ENCODE measurements at places on chromosomes 7 and 10.

DNA sequence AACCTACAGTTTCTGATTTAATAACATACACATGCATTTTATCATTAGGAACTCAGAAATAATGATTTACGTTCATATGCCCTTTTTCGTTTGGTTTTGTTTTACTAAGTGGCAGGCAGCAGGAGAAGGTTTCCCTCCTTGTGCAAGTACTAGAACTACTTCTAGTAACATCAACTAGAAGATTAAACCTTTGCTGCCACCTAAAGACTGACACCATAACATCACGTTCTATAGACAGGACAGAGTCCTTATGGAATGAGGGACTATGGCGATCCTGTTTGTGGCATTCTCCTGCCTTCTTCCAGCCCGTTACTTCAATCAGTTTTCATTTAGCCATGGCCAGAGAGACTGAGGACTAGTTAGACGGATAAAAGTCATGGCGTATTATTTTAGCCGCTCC is 53.2 kb downstream of the GAD2 start:
- DNase-seq, result no peak

DNA sequence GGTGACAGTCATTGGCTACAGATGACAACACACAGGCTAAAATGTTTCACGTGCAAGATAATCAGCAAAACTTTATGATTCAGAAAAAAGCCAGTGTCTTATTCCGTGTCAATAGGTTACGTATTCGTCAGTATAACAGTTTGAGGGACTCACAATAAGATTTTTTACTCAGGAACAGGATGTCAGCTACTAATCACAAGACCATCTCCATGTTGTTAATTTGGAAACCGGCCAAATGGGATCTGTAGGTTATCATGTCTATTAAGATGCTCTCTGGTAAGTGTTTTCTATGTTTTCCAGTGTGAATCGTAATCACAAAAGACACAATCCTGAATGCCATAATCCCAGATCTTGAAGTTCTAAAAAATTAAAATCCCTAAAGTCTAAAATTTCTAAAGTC is 197.3 kb downstream of the ETV1 start:
- no peak for DNase-seq

DNA sequence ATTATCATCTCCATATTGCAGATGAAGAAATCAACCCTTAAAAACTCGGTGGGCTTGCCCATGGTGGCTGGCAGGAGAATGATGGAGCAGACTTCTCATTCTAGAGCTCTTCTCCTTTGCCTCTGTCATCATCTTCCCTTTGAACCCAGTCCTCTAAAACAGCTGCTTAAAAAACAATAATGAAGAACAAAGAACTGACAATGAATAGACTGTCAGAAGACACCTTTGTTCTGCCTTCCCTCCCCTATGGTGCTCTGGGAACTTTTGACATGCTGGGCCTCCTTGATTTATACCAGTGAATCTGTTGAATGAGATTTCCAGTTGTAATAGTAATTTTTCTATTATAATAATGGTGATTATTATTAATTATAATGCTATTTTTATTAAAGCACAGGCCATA is 103.0 kb downstream of the SORCS3 start:
- no peak for DNase-seq

GRCh38 chr7:111232249-111233084 is 141.5 kb downstream of the LRRN3 start:
- no peak for DNase-seq

GRCh38 chr7:121107923-121108498 is 119.5 kb downstream of the CPED1 start:
- DNase-seq, result no peak

DNA sequence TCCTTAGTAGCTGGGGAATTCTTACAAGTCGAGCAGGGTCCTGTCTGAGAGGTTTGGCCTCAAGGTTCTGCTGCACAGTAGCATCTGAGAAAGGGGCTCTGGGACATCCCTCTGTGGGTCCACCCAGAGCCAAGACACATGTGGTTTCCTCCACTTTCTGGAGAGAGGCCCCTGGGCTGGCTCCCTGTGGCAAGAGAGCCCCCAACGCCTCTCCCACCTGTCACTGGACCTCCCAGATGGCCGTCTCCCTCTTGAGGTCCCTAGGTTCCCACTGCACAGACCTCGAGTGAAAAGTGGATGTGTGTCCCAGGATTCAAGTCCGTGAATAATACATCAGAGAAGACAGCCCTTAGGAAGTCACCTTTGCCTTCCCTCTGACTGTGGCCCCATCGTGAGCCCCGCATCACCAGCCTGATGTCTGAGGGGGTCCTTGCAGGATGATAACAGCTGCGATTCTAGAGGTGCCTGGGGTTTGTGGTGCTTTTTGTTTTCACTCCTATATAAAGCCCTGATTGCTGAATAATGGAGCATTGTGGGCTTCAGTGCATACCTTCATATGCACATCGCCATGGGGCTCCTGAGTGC is 319.0 kb downstream of the GLRX3 start:
- DNase-seq, result no peak

GRCh38 chr7:6221340-6222319 is 50.8 kb downstream of the CYTH3 start:
- DNase-seq, result no peak

DNA sequence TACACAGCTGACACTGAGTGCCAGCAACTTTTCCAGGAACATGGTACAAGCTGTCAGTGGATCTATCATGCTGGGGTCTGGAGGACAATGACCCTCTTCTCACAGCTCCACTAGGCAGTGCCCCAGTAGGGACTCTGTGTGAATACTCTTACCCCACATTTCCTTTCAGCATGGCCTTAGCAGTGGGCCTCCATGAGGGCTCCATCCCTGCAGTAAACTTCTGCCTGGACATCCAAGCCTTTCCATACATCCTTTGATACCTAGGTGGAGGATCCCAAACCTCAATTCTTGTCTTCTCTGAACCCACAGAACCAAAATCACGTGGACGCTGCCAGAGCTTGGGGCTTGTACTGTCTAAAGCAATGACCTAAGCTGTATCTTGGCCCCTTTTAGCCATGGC is 116.8 kb downstream of the IQUB start:
- no peak for DNase-seq

DNA sequence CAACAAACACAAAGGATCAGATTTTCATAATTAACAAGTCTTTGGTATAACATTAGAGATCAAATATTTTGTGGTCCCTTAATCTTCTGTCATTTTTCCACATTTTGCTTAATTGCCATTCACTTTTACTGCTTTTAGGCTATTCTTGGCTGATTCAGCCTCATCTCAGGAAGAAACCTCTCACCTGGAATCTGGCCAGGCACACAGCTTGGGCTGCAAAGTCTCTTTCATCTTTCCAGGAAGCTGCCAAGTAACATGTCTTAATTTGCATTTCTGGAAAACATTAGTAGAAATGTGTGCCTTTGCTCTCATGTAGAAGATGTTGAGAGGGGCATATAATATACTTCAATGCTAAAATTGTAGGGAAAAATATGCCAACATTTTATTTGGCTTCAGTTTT is 174.2 kb upstream of the STEAP4 start:
- no peak for DNase-seq

DNA sequence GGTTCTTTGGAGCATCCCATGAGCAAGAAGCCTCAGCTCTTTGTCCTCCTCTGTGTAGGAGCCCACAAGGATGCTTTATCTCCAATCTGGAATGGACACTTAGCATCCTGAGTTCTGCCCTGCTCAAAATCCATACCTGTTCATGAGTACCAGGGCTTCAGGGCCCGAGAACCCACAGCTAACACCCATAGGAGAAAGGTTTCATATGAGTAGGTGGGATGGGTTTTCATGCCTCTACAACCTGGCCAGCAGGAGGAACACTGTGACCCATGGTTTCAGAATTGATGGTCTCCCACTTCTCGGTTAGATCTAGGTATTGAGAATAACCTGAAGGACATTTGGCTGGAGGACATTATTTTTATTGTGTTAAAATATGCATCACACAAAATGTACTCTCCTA is 57.8 kb downstream of the TBXAS1 start:
- DNase-seq, result no peak

DNA sequence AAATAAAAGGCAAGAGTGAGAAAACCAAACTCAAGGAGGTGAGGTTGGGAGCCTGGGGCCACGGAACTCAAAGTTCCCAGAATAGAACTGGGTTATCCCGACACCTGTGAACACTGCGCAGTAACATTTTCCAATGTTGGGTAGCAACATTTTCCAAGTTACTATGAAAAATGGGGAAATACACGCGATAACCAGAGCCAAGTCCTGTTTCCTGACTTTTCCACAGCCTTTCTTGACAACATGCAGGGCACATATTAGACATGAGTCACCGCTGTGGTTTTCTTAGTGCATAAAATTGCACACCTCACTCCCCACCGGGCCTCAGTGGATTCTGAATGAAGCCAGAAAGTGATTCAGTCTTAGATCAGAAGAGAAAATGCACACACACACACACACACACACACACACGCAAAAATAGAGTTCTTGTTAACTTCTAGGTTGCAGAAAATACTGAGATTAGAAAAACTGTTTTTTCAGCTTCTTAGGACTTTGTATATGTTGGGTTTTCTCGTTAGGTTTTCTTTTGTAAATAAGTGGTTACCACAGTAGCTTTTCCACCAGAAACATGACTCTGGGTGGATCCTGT is 70.0 kb downstream of the CAMK1D start:
- no peak for DNase-seq

- DNase-seq, result no peak
These were observed 87.5 kb upstream of the GATAD1 start for GRCh38 chr7:92359801-92360200.
